Memory B cell (primary cell): ENCODE measurements at places on chromosomes 2 and 18.
A peak's percentile ranks its signal among the peaks of the same experiment; 100 is the strongest.

- H3K27me3 ChIP-seq, result peaks cover 3% of the 10 kb centered on the region
- peaks cover 2% of the 10 kb centered on the region for H3K36me3 ChIP-seq
- H3K4me3 ChIP-seq, result peak within 1 kb of the TSS; percentile 92
These were observed at the start of gene COX7A2L for GRCh38 chr2:42360890-42361727. Gene COX7A2L, minus strand, starts transcription at chr2:42361217. Its CDS starts 56 bp downstream, at chr2:42361161.

GRCh38 chr18:3747176-3747973, 297.4 kb downstream of the TGIF1 start:
- no peaks in the 10 kb centered on the region for H3K36me3 ChIP-seq
- H3K27ac ChIP-seq, result no peak overlapping the region
- no peak overlapping the region for H3K4me3 ChIP-seq
- no peaks in the 10 kb centered on the region for H3K4me1 ChIP-seq
- DNase-seq, result no peak
- peaks cover 4% of the 10 kb centered on the region for H3K27me3 ChIP-seq

- no peaks in the 10 kb centered on the region for H3K36me3 ChIP-seq
- no peak for DNase-seq
- H3K27ac ChIP-seq, result no peak overlapping the region
- H3K4me3 ChIP-seq, result no peak overlapping the region
- H3K27me3 ChIP-seq, result no peaks in the 10 kb centered on the region
These were observed 1894.4 kb upstream of the LRRTM1 start for GRCh38 chr2:82198809-82199492.

GRCh38 chr18:8283891-8284585, 325.2 kb upstream of the RAB12 start:
- H3K27me3 ChIP-seq, result peaks cover 1% of the 10 kb centered on the region
- H3K36me3 ChIP-seq, result no peaks in the 10 kb centered on the region
- DNase-seq, result no peak
- no peak overlapping the region for H3K27ac ChIP-seq

- H3K27ac ChIP-seq, result no peak overlapping the region
- peaks cover 8% of the 10 kb centered on the region for H3K27me3 ChIP-seq
- H3K4me1 ChIP-seq, result peaks cover 4% of the 10 kb centered on the region
- no peaks in the 10 kb centered on the region for H3K36me3 ChIP-seq
- H3K4me3 ChIP-seq, result no peak overlapping the region
These were observed 46.0 kb downstream of the ARHGEF33 start for GRCh38 chr2:38935568-38936172.

DNA sequence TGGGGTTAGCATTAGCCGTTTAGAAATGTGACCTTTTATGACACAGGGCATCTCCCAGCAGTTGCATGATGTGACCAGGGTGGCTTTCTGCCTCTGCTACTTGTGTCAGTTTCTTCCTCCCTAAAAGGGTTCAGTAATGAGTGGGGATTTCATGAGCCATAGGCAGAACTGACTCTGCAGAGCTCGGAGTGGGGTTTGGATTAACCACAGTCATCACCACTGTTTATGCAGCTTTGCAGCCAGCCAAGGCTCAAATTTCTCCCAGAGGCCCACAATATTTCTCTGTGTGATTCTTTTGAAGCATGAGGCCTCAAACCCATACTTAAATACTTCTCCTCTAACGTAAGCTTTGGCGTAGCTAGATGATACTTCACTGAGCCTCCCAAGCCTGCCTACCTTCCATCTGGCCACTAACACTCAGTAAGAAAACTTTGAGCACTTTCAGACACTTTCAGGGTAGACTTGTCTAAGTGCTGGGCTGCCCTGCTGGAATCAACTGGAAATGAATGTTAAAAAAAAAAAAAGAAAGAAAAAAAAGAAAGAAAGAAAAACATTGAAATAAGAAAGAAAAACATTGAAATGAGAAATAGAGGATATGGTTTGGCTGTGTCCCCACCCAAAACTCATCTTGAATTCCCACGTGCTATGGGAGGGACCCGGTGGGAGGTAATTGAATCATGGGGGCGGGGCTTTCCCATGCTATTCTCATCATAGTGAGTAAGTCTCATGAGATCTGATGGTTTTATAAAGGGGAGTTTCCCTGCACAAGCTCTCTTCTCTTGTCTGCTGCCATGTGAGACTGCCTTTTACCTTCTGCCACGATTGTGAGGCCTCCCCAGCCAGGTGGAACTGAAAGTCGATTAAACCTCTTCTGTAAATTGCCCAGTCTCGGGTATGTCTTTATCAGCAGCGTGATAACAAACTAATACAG, 11.5 kb upstream of the LAPTM4A start:
- no peaks in the 10 kb centered on the region for H3K36me3 ChIP-seq
- no peak overlapping the region for H3K4me3 ChIP-seq
- H3K4me1 ChIP-seq, result peaks cover 2% of the 10 kb centered on the region
- peak overlapping the region; percentile 38 for H3K27ac ChIP-seq
- H3K27me3 ChIP-seq, result peaks cover 3% of the 10 kb centered on the region
- no peak for DNase-seq

- DNase-seq, result no peak
- no peaks in the 10 kb centered on the region for H3K4me1 ChIP-seq
- H3K4me3 ChIP-seq, result no peak overlapping the region
- no peaks in the 10 kb centered on the region for H3K27me3 ChIP-seq
These were observed 773.5 kb downstream of the CPS1 start for GRCh38 chr2:211329882-211330281.

GRCh38 chr18:22999647-23000046, 66.5 kb downstream of the RBBP8 start:
- H3K4me1 ChIP-seq, result no peaks in the 10 kb centered on the region
- no peak overlapping the region for H3K27ac ChIP-seq
- no peak overlapping the region for H3K4me3 ChIP-seq

- no peaks in the 10 kb centered on the region for H3K27me3 ChIP-seq
- no peak overlapping the region for H3K4me3 ChIP-seq
- no peaks in the 10 kb centered on the region for H3K36me3 ChIP-seq
- H3K4me1 ChIP-seq, result no peaks in the 10 kb centered on the region
- H3K27ac ChIP-seq, result no peak overlapping the region
These were observed 27.1 kb upstream of the ELOA2 start for GRCh38 chr18:47062471-47062870.

DNA sequence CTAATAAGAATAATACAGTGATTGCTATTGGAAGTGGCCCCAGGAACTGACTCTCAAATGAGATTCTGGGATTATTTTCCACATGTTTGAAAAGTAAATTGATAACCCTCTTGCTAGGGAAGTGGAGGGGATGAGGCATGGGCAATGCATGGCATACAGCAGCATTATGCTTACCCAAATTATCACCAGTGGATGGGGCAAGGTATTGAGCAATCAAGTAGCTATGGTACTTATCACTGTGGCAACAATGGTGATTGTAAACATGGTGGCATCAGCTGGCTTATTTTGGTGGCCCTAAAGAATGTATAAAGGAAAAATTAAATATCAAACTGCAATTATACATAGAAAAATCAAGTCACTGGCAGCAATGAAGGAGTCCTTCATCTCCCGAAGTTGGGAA, 155.1 kb downstream of the FIGN start:
- DNase-seq, result no peak
- no peak overlapping the region for H3K27ac ChIP-seq
- no peaks in the 10 kb centered on the region for H3K27me3 ChIP-seq
- H3K36me3 ChIP-seq, result no peaks in the 10 kb centered on the region
- no peak overlapping the region for H3K4me3 ChIP-seq
- no peaks in the 10 kb centered on the region for H3K4me1 ChIP-seq

GRCh38 chr18:2494921-2495320, 76.4 kb downstream of the METTL4 start:
- no peak for DNase-seq
- no peaks in the 10 kb centered on the region for H3K4me1 ChIP-seq
- no peaks in the 10 kb centered on the region for H3K36me3 ChIP-seq
- H3K27me3 ChIP-seq, result peaks cover 3% of the 10 kb centered on the region
- no peak overlapping the region for H3K4me3 ChIP-seq

DNA sequence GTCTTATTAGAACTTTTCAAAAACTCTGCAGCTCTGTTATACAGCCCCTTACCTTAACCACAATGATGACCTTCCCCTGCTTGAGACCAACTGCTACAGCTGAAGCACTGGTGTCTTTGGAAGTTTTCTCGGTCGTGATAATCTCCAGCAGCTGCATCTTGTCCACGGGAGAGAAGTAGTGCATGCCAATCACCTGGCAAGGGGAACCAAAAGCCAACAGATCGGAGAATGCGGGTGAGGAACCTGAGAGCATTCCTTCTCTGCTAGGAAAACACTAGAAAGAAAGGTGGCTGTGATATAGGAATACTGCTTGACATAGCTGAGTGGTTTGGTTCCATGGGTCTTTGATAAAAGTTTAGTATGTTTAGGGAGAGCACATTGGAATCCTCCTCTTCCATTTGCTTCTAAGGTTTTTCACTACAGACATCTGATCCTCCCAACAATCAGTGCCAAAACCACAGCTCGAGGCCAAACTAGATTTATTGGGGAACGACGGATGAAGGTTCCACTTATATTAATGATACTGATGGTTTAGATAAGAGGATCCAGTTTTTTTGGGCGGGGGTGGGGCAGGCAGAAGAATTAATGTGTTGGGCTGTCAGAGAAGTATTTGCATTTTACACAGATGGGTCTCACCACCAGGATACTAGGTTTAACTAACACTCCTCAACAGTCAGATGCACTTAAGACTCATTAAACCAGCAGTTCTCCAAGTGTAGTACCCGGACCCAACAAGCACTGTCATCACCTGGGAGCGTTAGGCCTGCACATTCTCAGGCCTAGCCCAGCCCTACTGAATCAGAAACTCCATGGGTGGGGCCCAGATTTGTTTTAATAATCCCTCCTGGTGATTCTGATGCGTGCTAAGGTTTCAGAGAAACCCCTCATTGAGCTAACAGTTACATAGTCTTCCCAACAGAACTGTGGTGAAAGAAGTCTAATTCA, 22.4 kb downstream of the GAREM2 start:
- DNase-seq, result no peak
- H3K27ac ChIP-seq, result no peak overlapping the region
- H3K27me3 ChIP-seq, result no peaks in the 10 kb centered on the region
- no peak overlapping the region for H3K4me3 ChIP-seq

GRCh38 chr2:203873461-203873860, 5.9 kb downstream of the CTLA4 start:
- peaks cover 7% of the 10 kb centered on the region for H3K4me1 ChIP-seq
- H3K36me3 ChIP-seq, result no peaks in the 10 kb centered on the region
- H3K4me3 ChIP-seq, result no peak overlapping the region

GRCh38 chr2:239575931-239576445, 175.2 kb upstream of the HDAC4 start:
- H3K27me3 ChIP-seq, result peaks cover 10% of the 10 kb centered on the region
- no peak for DNase-seq
- H3K4me1 ChIP-seq, result no peaks in the 10 kb centered on the region
- H3K36me3 ChIP-seq, result no peaks in the 10 kb centered on the region
- H3K27ac ChIP-seq, result no peak overlapping the region
- H3K4me3 ChIP-seq, result no peak overlapping the region

DNA sequence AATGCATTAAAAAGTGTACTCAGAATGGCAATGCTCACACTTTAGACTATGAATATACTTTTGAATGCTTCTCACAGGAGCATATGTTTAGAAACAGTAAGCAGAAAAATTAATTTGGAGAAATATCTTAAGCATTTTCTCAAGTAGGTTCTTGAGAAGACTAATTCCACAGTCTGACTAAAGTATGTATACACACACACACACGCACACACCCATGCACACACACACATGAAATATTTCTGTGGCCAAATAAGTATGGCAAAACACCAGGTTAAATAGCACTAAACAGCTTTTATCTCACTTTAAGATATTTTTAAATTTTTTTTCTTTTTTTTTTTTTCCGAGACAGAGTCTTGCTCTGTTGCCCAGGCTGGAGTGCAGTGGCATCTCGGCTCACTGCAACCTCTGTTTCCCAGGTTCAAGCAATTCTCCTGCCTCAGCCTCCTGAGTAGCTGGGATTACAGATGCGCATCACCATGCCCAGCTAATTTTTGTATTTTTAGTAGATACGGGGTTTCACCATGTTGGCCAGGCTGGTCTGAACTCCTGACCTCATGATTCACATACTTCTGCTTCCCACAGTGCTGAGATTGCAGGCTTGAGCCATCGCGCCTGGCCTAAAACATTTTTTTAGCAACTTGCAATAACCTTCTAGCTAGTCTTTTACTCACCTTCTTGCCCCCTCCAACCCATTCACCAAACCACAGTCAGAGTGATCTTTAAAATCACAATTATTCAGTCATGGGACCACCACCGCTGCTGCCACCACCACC, 67.5 kb upstream of the SCG2 start:
- H3K4me3 ChIP-seq, result no peak overlapping the region
- DNase-seq, result no peak
- H3K36me3 ChIP-seq, result no peaks in the 10 kb centered on the region
- H3K27me3 ChIP-seq, result peaks cover 6% of the 10 kb centered on the region
